Spinal cord (tissue), 10 donors: ENCODE measurements at places on chromosomes 6 and 20.
A peak's percentile ranks its signal among the peaks of the same experiment; 100 is the strongest.

- DNase-seq, result no peak
Observed at GRCh38 chr6:63683071-63683603, 47.5 kb downstream of the PHF3 start.

- no peak for DNase-seq
Observed at GRCh38 chr6:131381709-131382093, 191.3 kb upstream of the ARG1 start.

DNA sequence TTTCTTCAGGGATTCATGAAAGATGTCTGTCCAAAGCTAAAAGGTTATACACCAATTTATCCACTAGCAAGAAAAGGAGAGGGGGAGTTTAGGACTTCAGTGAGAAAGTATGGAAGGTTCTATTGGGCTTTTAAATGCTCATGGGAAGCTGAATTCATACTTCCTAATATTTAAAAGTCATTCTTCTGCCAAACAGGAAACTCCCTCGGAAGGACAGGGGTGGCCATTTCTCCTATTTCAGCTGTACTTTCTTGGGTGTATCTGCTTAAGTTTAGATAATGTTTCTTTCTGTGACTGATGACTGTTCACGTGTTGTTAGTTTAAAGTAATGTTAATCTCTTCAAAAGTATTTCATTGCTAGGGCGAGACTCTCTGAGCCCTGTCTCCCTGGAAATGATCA is 80.5 kb upstream of the IFNGR1 start:
- DNase-seq, result no peak

GRCh38 chr20:7161690-7162089 is 394.2 kb downstream of the BMP2 start:
- DNase-seq, result no peak

GRCh38 chr6:3678946-3679345 is 72.6 kb downstream of the PXDC1 start:
- DNase-seq, result no peak

GRCh38 chr6:147058786-147059385 is 145.3 kb upstream of the STXBP5 start:
- no peak for DNase-seq

DNA sequence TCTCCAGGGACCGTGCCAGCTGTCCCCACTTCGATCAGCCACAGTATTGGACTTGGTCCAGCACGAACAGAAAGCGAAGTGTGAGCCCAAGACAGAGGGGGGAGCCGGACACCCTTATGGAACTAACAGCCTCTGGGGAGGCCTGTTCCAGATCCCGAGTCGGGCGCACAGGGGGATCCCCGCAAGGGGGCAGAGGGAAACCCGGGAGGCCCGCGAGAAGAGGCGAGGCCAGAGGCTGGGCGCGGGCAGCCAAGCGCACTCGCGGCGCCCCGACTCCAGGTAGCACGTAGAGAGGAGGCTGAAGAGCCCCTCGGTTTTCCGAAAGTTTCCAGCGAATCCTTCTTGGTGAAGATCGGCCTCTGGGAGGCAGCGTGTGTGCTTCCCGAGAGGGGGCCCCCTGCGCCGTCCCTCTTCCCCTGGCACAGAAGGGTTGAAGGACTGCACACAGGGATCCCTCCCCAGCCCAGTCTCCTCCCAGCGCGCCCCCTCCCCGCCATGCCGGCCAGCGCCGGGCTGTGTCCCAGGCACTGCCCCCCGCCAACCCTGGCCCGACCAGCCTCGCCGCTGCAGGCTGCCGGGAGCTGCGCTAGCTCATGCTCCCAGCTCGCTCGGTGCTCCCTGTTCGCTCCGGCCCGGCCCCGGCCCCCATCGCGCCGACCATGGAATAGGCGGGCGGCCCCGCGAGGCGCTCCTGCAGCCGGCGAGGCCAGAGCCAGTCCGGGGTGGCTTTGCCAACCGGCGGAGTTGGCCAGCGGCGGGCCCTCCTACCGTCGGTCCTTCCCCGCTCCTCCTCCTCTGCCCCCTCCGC is 577 bp upstream of the SLC24A3 start:
- peak; percentile 56 for DNase-seq
